ENCODE measurements at places on chromosomes 2 and 18.
A peak's percentile ranks its signal among the peaks of the same experiment; 100 is the strongest.

GRCh38 chr18:9950289-9951016 lies 36.6 kb downstream of the VAPA start:
- DNase-seq, result no peak

- DNase-seq, result peak; percentile 91
These were observed 64.7 kb downstream of the DGKD start for GRCh38 chr2:233418761-233419546.

DNA sequence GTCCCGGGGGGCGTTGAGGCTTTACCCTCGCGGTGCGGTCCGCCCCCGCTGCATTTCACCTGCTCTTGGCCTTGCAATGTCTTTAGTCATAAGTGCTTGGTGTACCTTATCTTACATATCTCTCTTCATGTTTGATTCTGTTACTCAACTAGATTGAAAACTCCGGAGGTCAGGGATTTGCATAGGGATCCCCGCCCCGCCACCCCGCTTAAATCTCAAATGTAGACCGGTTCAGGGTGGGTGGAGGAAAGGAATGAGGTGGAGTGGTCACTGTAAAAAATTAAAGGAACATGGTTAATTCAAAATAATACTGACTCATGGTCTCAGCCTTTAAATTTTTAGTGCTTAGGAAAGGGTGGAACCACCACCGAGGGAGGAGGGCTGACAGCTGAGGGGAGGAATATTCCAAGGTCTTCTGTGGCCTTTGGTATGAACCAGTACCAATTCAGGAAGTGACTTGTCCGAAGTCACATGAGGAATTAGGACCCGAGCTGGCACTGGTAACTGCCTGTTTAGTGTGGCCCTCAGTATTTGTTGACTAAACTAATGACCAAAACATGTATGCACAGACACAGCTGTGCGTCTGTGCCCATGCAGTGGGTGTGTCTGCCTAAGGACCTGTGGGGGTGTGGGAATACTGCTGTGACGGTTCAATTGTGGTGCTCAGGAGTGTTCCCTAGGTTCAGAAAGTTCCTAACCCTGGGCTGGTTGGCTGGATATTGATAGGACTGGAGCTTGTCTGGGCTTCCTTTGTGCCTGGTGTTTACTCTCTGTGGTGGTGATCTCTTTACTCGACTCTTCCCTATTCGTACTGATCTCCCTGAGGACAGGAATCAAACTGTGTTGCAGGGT lies 1.0 kb downstream of the PLEKHB2 start:
- DNase-seq, result peak; percentile 37

DNA sequence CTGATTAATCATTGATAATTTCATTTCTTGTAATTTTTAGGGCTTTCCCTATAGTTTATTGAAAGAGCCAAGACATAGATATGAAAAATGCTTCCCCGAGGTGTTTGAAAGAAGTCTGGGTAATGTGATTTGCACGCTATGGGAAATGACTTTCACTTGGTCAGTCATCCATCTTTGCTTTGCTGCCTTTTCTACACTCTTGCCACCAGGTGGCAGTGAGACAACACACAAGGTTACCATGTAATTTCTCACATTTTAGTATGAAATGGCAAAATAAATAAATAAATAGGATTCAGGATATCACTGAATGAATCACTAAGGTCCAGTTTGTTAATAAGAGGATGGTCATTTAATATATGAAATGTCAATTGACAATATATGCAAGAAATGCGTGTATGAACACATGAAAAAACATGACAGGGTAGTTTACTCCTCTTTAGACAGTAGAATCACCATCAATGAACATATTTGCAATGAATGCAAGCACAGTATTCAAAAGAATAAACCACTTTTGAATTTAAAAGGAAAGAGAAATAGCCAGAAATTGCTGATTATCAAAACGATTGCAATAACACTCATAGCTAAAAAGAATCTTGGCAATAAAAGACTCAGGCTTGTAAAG lies 52.2 kb upstream of the KCNH7 start:
- peak; percentile 58 for DNase-seq

- no peak for DNase-seq
These were observed 36.2 kb upstream of the CNGA3 start for GRCh38 chr2:98310010-98310409.

DNA sequence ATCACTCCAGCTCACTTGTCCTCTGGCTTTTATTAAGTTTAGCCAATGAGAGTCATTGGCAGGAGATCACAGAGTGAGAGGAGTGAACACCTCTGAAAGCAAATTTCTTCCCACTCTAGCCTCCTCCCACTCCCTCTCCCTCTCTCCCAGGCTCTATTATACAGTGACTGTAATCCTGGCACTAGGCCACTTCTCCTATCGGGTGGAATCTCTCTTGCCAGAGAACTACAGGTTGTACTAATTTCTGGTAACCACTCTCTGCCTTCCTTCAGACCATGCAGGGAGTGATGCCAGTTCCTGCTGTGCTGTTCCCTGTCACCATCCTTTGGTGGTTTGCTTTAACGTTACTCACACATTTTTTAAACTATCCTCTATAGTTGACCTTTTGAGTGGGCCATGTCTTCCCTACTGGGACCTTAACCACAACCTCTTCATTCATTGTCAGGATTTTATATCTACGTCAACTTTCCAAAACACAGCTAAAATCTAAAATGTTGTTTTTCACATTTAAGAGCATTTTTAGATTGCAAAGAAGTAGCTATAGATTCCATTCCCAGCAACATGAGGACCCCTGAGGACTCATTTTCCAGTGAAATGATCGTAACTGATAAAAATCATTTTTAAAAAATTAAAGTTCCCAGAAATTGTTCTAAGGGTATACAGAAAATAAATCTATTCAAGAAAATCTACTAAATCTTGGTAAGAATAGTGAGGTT lies 217.1 kb downstream of the MREG start:
- DNase-seq, result no peak

DNA sequence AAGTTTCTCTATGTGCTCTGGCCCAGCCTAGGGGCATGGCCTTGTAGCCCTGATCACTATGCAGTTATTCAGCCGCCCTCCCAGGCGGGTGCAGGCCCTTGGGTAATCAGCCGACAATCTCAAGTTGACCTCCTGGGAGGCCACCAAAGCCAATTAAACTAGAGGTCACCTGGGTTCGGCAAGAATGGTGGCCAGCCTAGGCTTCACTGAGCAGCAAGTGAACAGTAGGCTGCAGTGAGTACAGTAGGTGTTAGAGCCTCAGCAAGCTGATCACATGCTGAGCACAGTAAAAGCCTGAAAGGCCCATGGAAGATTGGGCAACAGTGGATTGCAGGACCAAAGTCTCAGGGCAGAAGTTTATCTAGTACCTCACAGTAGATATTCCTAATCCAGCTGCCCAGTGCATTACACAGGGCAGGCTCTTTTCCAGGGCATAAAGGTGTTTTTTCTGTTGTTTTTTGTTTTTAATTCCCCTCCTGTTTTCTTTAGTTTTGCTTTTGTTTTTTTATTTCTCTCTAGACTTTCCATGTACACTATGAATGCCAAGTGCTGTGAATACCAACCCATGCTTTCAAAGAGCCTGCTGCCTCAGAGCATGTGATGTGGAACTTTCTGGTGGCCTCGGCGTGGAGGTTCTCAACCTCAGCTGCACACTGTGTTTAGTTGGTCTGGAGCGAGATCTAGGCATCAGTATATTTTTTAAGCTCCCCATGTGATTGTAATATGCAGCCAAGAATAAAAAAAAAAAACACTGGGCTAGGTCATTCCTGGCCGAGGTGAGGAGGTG lies 55.9 kb upstream of the ATL2 start:
- DNase-seq, result no peak
